ENCODE measurements at places on chromosomes 1 and 21.

GRCh38 chr1:12177999-12178441 lies 11.2 kb downstream of the TNFRSF1B start:
- DNase-seq = peak; percentile 96

DNA sequence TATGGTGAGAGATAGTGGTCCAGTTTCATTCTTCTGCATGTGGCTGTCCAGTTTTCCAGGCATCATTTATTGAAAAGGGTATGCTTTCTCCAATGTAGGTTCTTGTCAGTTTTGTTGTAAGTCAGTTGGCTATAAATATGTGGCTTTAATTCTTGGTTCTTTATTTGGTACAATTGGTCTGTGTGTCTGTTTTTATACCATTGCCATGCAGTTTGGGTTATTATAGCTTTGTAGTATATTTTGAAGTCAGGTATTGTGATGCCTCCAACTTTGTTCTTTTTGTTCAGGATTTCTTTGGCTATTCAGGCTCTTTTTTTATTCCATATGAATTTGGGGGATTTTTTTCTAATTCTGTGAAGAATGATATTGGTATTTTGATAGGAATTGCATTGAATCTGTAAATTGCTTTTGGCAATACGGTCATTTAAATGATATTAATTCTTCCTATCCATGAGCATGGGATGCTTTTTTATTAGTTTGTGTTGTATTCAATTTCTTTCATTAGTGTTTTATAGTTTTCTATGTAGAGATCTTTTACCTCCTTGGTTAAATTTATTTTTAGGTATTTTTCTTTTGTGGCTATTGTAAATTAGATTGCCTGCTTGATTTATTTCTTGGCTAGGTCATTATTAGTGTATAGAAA lies 3.3 kb downstream of the DNAH14 start:
- no peak for DNase-seq

- DNase-seq = no peak
These were observed 256.9 kb upstream of the DUSP10 start for GRCh38 chr1:221998781-221999180.

DNA sequence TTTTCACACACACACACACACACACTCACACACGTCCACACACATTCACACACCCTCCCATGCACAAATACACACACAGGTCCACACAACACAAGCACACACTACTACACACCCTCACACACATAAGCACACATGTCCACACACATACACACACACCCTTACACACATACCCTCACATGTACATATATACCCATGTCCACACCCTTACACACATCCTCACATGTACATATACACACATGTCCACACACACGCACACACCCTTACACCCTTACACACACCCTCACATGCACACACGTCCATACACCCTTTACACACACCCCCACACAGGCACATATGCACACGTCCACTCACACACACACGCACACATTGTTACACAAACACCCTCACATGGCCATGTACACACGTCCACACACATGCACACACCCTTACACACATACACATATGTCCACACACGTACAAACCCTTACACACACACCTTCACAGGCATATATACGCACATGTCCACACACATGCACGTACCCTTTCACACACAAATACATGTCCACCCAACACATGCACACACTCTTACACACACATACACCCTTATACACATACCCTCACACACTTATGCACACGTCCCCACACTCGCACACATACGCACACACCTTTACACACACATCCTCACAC lies 50.7 kb downstream of the RGS7 start:
- DNase-seq = no peak

DNA sequence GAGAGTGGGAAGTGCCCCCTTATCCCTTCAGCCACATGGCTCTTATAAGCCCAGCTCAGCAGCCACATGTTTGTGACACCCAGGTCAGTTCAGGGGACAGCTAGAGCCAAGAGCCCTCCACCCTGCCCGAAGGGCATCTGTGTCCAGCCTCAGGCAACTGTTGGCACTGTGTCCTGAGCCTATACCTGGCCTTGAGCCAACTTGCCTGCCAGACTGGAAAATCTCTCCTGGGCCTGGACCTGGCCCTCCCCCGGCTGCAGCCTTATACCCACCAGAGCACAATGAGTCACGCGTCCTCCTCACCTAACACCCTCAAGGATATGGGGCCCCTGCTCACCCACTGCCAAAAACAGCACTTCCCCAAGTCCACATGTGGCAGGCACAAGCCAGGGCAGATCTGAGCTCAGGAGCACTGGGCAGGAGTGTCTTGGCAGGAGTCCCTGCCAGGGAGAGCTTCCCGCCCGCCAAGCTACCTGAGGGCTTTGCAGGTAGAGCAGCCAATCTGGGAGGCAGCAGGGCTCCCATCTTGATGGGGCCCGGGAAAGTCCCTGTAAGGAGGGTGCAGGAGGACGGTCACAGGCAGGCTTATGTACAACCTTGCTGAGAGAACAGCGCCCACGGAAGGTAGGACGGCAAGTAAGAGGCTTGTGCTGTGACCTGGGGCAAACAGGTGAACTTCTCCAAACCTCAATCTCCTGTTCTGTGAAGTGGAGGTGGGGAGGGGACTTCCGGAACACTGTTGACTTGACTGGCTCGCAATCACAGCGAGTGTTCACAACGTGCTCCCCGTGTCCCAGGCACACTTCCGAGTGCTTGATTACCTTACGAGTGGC lies 19.8 kb upstream of the HSPG2 start:
- peak; percentile 38 for DNase-seq

DNA sequence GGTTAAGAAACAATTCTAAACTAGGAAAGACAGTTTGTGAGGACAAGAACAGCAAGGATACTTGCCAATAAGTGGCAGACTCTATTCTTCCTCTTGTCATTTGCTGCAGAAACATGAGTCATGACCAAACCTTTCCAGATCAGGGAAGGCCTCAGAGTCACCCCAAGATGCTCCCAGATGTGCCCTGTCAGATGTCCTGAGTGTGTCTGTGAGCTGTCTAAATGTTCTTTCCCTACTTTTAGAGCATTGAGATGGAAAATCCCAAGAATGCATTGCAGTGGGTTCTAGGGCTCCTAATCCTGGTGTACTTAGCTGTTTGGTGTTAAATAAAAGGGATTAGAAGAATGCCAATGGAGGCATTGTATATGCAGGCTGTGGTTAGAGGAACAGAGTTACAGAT lies 57.5 kb upstream of the KIAA0040 start:
- DNase-seq = no peak

GRCh38 chr1:236998546-236998945 lies 5.7 kb downstream of the MT1HL1 start:
- no peak for DNase-seq

- DNase-seq = no peak
These were observed 102.3 kb downstream of the RPE65 start for GRCh38 chr1:68347415-68347814.

- DNase-seq = peak; percentile 18
These were observed 13.0 kb downstream of the WNT9A start for GRCh38 chr1:227934476-227935313.
